ENCODE measurements at places on chromosomes 4 and X. TPM values are rescaled to one million over a fixed set of nuclear protein-coding genes. Genes with fewer than 3 reads are reported as not detected.

The PNMA6F gene
- total RNA-seq, result not detected

The DKK2 gene
- not detected for total RNA-seq

The SMIM10L2A gene
- total RNA-seq, result 0.54 TPM

The MAGEB2 gene
- not detected for total RNA-seq

The GPRASP1 gene
- total RNA-seq, result 1.7 TPM

The PDE6B gene
- total RNA-seq, result 16.6 TPM

The HS6ST2 gene
- total RNA-seq, result 1.8 TPM

The EMCN gene
- total RNA-seq, result not detected

The GLRA3 gene
- not detected for total RNA-seq

The HTN1 gene
- total RNA-seq, result not detected

GRCh38 chr4:65393078-65393477, 277.2 kb downstream of the EPHA5 start:
- DNase-seq, result no peak

- DNase-seq, result no peak
Measured at GRCh38 chrX:24619647-24620046, 27.5 kb downstream of the PCYT1B start.

DNA sequence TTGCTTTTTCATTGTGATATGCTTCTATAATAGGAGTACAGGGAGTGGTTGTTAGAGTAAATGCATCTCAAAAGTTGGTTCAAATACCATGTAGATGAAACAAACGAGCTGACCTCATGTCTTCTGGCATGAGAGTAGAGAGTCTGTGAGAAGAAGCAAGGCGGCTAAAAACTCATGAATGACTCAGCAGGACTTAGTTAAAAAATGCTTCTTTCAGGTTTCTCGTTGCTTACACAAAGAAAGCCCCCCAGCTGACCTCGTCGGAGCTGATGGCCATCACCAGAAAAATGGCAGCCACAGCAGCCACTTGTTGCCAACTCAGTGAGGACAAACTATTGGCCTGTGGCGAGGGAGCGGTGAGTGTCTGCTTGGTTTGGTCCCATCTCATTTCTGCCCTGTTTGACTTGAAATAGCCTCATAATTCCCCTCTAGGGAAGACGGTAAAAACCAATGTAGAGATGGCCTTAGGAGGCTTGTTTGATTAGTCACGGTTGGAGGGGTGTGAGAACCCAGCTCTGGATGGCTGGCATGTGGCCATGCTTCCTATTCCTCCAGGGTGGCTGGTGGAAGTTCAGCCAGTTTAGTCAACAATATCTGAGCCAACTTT, 14.5 kb downstream of the AFP start:
- no peak for DNase-seq

DNA sequence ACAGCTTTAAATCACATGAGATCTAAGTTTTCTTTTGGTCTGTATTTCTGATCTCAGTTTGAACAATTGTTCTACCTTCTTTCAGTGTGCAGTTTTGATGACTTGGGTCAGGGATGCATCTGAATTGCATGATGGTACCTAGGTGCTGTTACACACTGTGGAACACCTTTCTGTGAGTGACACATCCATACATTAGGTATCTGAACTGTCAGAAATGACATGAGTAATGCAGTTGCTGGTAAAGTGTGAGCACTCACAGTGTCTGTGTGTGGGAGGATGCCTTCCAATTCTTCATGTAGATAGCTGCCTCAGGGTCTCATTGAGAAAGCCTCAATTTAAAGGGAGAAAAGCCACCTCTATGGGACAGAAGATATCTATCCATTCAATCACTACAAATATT, 411.9 kb downstream of the PPARGC1A start:
- DNase-seq, result no peak

DNA sequence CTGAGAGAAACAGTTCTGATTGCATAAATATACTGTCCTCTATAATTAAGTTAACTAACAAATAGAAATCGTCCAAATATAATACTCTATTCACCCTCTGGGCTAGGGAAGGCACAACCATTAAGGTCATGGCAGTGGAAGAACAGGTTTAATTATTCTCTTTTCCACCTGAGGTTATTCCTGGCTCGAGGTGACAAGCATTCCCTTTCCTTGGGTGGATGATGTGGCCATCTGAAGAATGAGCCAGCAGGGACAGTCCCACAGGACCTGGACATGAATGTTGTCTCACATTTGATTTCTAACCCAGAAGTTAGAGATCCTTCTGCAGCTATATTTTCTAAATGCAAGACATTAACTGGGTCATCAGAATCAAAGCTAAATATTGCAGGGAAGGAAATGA, 5.5 kb downstream of the IBSP start:
- DNase-seq, result no peak

DNA sequence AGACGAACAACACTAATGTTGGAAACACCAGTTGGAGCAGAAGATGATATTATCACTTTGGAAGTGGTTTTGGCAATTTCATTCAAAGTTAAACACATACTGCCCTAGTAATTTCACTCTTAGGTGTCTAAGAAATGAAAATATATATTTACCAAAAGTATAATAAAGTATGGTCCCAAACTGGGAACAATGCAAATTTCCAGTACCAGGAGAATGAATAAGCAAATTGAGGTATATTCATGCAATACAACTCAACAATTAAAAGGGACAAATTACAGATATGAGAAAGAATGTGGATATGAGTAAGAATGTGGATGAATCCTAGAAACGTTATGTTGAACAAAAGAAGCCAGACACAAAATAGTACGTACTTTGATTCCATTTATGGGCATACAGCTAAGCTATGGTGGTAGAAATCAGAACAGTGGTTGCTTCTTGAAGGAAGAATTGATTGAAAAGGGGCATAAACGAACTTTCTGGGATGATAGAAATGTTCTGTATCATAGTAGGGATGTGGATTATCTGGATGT, 10.0 kb downstream of the ELMOD2 start:
- no peak for DNase-seq

- DNase-seq, result no peak
Measured at GRCh38 chr4:118983831-118984230, 95.2 kb downstream of the SYNPO2 start.

- DNase-seq, result no peak
Measured at GRCh38 chrX:64152857-64153256, 52.7 kb downstream of the AMER1 start.

DNA sequence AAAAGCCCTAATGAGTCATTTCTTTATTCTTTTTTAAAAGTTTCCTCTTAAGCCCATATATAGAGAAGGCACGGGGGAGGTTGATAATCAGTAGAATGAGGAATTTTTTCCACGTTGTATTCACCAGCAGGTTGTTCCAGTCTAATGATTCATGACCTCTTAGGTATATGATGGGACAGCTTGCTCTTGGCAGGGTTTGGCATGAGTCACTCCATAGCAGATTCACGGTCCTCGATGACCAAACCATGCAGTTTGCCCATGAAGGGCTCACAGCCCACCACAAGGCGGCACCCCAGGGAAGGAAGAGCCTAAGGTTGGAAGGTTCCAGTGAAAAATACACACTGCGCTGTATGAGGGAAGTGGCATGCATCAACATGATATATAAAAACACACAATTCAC, 623.8 kb upstream of the DIPK2B start:
- DNase-seq, result peak; percentile 68

DNA sequence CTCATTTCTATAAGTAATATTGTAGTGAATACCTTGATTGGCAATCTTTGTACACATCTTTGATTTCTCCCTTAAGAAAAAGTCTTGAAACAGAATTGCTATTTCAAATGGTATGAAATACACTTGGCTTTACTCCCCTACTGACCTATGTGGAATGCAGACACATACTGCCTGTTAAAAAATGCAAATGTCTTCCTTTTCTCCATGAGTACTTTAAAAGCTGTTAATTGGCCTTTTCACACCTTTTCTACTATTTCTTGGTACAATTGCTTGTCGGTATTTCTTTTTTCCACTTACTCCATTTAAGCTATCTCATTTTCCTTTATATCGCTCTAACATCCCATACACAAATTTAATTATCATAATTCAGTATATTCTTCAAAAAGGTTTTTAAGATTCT, 87.2 kb downstream of the FRYL start:
- DNase-seq, result no peak

DNA sequence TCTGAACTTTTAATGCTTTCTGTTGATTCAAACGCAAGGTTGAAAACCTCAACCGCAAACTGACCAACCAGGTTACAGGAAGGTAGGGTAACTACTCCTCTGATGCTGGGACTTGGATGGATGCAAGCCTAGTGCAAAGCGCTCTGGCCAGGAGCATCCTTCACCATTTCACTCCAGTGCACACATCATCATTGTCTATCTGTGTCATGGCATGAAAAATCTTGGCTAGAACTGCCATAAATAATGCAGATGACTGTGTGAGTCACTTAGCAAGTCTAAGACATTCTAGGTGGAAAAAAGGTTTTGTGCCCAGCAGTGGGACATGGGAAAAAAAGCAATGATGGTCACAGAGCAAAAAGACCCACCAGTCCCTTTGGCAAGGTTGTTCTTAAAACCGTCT, 10.9 kb downstream of the ADGRA3 start:
- no peak for DNase-seq

DNA sequence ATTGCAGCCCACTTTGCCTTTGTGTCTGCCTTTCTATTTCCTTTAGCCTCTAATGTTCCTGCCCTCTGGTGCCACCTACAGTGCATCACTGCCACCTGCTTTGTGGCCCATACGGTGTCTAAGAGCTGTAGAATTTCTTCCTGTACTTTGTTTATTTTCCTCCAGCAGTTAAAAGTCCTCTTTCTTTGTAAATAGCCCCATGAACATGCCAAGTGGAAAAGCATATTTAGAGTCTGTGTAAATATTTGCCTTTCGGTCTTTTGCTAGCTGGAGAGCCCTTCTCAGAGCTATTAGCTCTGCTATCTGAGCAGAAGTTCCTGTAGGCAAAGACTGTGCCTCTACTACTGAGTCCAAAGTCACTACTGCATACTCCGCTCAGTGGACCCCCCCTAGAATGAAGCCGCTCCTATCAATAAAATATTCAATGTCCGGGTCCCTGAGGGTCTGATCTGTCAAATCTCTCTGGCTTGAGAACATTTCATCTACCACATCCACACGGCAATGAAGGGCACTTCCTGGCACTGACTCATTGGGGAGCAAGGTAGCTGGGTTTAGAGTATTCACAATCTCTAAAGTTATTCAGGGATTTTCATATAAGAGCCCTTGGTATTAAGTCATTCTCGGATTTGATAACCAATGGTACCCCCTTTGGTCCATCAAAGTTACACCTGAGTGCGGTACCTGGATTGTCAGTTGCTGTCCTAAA, 36.3 kb downstream of the SULT1E1 start:
- peak; percentile 38 for DNase-seq

- no peak for DNase-seq
Measured at GRCh38 chr4:186904101-186904500, 180.4 kb upstream of the FAT1 start.

GRCh38 chr4:186283311-186283710, 17.3 kb downstream of the F11 start:
- DNase-seq, result no peak

GRCh38 chrX:848386-848785, 217.8 kb downstream of the SHOX start:
- no peak for DNase-seq

DNA sequence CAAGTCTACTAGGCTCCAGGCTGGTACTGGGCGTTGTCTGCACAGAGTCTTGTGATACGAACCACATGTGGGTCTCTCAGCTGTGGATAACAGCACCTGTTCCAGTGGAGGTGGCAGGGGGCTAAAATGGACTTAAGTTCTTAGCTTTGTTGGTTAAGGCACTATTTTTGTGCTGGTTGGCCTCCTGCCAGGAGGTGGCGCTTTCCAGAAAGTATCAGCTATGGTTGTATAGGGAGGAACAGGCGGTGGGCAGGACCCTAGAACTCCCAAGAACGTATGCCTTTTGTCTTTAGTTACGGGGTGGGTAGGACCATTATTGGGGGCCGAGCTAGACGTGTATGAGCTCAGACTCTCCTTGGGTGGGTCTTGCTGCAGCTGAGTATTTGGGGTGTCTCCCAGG, 1138.4 kb downstream of the PCDH19 start:
- no peak for DNase-seq

DNA sequence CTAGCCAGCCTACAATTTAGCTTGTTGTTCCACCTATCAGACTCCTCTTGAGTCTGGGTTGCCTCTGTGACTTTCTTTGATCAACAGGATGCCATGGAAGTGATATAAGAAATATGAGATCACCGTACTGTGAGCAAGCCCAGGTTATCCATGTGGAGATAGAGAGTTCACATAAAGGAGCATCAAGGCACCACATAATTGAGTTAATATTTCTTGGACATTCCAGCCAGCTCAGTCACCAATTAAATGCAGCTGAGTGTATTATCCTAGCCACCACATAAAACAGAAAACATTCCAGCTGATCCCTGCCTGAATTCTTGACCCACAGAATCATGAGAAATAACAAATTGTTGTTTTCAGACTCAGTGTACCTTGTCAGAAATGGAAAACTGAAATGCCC, 253.6 kb downstream of the PPP1R2C start:
- no peak for DNase-seq

DNA sequence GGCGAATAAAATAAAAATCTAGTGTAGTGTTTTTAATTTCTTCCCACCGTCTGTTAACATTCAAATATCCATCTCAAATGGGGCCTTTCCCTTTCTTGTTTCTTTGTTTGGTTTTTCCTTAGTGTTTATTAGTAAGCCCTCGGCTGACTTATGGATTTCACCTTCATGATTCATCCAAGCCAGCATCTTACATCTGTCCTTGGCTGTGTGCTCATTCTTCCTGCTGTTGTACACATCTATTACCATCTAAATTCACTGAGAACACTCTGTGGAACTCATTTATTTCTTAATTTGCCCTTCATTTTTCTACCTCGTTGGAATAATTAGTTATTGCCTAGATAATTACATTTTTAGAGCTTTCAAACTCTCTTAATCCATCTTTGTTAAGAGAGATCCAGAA, 84.9 kb downstream of the SPCS3 start:
- no peak for DNase-seq

- DNase-seq, result no peak
Measured at GRCh38 chrX:95318882-95319281, 1365.8 kb upstream of the DIAPH2 start.

GRCh38 chrX:79408623-79409322, 41.6 kb upstream of the ITM2A start:
- no peak for DNase-seq

DNA sequence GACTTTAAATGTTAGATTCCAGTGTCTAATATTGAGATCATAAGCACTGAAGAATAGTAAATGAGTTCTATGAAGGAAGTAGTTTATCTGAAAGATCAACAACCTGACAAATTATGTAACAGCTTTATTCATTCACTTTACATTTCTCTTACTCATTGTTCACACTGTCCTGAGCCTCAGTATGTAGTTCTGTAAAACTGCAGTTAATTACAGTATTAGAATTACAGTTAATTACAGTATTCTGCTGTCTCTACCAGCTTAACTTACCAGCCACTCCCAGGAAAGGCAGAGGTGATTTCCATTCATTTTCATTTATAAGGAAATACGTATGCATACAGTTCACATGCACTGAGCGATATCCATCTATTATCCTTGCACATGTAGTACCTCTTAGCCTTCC, 32.7 kb downstream of the NFKB1 start:
- DNase-seq, result no peak

GRCh38 chr4:107379054-107379869, 340.8 kb downstream of the PAPSS1 start:
- DNase-seq, result no peak

Data from activated naive CD4-positive, alpha-beta T cell treated with anti-CD3 and anti-CD28 coated beads, Interleukin-2, amount 50 U/mL, for 72 hours (primary cell).